ENCODE measurements at places on chromosomes 16 and 17. TPM values are rescaled to one million over a fixed set of nuclear protein-coding genes. Genes with fewer than 3 reads are reported as not detected.

The KCNJ12 gene
- total RNA-seq, result 0.84 TPM

The CDRT4 gene
- 11.6 TPM for total RNA-seq

The TNK1 gene
- 9.8 TPM for total RNA-seq

The CSH1 gene
- not detected for total RNA-seq

The HS3ST6 gene
- total RNA-seq, result not detected

The ELAC2 gene
- total RNA-seq, result 48.5 TPM

The ITGAE gene
- total RNA-seq, result 13.2 TPM

The TMEM88 gene
- 25.1 TPM for total RNA-seq

The TPSG1 gene
- total RNA-seq, result 2.5 TPM

The APOBR gene
- total RNA-seq, result 4.5 TPM

The RND2 gene
- 1.8 TPM for total RNA-seq

DNA sequence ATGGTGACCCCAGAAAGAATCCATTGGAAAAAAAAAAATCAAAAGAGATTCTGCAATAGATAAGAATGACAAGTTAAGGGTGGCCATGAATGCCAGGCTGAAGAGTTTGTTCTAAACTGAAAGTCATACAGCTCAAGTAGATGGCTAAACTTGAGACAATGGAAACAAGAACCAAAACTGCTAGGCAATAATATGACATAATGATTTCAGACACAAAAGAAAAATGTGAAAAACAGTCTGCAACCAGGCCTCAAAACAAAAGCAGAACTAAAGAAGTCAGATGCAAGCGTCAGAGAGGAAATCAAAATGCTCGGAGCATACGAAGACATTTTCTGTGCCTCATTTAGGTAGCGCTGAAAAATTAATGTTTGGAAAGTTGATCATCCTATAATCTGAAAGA, 54.4 kb upstream of the YPEL2 start:
- DNase-seq, result no peak

DNA sequence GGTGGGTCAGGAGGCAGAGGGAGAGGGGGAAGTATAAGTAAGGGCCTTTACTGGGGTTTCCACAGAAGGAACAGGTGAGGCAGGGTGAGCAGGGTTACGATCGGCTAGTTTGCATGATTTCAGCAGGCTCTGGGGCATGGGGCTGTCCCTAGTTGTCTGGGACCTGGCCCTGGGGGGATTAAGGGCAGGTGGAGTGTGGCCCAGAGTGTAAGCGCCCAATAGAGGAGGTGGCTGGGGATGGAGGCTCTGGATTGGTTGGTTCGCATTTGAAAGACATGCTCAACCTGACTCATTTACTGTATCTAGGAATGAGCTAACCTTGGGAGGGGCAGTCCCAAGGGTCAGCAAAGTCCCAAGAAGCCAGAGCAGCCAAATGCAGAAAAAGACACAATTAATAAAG, 230.3 kb downstream of the MAP2K4 start:
- DNase-seq, result no peak

- DNase-seq, result no peak
These were observed 250.1 kb upstream of the RPL38 start for GRCh38 chr17:73953206-73954033.

DNA sequence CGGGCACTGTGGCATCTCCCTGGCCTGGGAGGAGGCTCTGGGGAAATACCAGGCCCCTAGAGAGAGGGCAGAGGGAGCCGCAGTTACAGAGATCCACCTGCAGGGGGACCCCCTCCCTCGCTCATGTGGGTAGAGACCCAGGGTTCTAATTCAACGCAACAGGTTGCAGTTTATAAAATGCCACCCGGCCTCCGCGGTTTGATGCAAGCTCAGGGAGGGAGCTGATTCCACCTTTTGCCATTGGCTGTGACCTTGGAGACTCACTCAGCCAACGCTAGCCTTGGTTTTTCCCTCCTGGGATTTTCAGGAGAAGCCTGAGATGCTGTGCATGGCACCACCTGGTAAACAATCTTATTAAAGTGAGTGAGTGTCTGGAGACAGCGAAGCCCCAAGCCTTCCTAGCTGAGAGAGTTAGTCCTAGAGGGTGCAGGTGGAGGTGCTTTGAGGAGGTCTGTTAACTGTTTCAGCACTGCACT, 12.1 kb downstream of the TTLL6 start:
- no peak for DNase-seq

- DNase-seq, result no peak
These were observed 24.4 kb downstream of the HS3ST4 start for GRCh38 chr16:25716186-25716585.

DNA sequence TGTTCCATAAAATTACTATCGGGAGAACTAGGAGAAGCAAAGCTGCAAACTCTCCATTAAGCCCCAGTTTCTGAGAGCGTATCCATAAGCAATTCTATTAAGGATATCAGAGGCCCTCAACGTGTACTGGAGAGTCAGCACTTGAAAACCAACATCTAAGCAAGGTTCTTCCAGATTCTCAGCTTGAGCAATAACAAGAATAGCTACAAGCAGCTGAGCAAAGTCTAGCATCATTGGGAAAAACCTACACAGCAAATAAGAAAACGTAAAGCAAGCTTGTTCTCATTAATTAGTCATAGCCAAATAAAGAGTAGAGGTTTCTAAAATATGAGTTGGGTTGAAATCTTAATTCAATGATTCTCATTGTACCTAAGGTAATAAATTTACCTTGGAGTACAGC, 26.9 kb upstream of the COX10 start:
- no peak for DNase-seq

DNA sequence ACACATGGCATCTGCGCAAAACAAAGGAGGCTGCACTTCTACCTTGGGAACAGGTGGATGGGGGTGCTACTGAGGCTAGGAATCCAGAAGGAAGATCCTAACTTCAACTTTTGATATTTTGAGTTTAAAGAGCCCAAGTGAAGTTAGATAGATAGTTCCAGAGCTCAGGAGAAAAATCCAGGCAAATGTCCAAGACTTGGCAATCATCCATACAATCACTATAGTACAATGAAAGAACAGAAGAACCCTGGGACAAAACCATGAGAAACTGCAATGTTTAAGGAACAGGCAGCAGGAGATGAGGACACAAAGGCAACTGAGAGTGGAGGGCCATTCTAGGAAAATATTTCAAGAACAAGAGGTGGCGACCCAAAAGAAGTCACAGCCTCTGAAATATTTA, 12.4 kb downstream of the CDYL2 start:
- no peak for DNase-seq

- no peak for DNase-seq
These were observed 16.9 kb downstream of the CLEC16A start for GRCh38 chr16:10961231-10961630.

DNA sequence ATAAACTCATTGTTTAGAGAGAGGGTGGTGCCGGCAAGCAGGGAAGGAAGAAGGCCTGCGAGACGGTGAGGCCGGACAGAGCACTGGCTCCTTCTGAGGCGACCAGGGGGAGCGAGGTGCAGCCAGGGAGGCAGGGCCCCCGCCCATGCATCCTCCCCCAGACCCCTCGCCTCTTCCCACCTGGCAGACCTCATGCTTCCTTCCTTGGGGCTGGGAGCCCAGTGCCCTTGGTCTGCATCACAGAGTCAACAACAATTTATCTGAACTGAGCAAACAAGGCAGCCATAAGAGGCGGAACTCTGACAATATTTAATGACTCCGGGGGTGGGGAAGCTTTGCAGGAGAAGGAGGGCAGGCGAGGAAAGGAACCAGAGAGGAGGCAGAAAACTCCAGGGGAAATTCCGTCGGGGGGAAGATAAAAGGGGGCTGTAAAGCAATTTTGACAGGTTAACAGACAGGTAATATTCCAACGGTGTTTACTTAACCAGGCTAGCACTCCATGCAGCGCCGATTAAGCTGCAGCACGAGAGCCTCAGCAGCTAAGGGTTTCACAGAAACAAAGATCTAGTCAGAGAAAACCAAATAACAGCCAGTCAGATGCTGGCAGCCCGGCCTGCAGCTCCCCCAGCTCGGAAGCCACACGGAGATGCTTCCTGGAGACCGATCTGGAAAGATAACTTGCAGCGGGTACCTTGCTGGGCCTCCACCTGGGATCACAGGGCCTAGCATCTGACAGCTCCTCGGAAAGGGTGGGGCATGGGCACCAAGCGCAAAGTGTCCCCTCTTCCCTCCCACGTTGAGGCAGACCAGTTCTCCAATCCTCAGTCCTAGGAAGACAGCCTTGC, 398.2 kb downstream of the SOX9 start:
- DNase-seq, result no peak

DNA sequence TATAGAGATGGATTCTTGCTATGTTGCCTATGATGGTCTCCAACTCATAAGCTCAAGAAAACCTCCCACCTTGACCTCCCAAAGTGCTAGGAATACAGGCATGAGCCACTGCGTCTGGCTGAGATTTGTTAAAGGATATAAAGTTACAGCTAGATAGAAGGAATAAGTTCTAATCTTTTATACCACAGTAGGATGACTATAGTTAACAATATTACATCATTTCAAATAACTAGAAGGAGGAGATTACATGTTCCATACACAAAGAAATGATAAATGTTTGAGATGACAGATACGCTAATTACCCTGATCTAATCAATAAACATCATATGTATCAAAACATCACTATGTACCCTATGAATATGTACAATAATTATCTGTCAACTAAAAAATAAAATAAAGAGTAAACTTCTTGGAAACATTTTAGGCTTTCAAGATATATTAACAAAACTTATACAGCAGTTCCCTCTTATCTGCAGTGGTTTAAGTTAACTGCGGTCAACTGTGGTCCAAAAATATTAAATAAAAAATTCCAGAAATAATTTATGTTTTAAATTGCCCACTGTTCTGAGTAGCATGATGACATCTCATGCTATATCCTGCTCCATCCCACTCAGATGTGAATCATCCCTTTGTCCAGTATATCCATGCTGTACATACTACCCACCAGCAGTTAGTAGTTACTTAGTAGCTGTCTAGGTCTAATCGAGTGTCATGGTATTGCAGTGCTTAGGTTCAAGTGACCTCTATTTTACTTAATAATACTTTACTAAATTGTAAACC, 129.2 kb upstream of the NACA2 start:
- DNase-seq, result no peak

GRCh38 chr16:78102122-78102660, 2.7 kb downstream of the WWOX start:
- DNase-seq, result no peak

- DNase-seq, result no peak
These were observed 7.8 kb upstream of the EVI2A start for GRCh38 chr17:31329221-31329620.

- DNase-seq, result no peak
These were observed 78.4 kb downstream of the ANKFN1 start for GRCh38 chr17:56231693-56232092.

- DNase-seq, result no peak
These were observed 87.8 kb upstream of the NOL11 start for GRCh38 chr17:67629971-67630320.

- peak; percentile 37 for DNase-seq
These were observed at the start of gene GNAO1 for GRCh38 chr16:56191156-56191815. Gene GNAO1 (plus strand): TSS chr16:56191489. CDS start chr16:56192236, 747 bp downstream.

DNA sequence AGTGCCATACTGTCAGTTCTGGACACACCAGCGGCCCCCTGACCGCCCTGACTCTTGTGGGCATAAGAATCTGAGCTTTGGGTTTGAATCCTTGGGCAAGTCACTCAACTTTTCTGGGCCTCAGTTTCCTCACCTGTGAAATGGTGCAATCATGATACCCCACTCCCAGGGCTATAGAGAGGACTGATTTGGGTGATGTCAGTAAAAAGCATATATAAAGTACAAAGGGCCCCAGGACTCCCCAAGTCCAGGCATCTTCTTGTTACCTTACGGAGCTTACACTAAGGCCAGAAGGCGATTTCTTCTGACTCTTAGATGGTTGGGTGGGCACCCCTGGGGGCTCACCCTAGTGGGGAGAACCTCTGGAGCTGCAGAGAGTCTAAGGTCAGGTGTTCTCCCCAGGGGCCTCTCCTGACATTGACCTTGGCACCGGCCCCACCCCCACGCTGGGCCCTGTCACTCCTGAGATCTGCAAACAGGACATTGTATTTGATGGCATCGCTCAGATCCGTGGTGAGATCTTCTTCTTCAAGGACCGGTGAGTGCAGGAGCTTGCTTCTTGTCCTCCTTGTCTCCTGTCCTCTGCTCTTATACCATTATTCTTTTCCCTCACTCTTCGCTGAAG, 13.9 kb downstream of the MMP2 start:
- DNase-seq, result peak; percentile 20

- DNase-seq, result no peak
These were observed 2.0 kb upstream of the VAMP2 start for GRCh38 chr17:8164815-8165131.

- DNase-seq, result no peak
These were observed 42.8 kb downstream of the PKD1 start for GRCh38 chr16:2092866-2093265.

GRCh38 chr17:73600103-73600871, 44.0 kb downstream of the SDK2 start:
- DNase-seq, result no peak

DNA sequence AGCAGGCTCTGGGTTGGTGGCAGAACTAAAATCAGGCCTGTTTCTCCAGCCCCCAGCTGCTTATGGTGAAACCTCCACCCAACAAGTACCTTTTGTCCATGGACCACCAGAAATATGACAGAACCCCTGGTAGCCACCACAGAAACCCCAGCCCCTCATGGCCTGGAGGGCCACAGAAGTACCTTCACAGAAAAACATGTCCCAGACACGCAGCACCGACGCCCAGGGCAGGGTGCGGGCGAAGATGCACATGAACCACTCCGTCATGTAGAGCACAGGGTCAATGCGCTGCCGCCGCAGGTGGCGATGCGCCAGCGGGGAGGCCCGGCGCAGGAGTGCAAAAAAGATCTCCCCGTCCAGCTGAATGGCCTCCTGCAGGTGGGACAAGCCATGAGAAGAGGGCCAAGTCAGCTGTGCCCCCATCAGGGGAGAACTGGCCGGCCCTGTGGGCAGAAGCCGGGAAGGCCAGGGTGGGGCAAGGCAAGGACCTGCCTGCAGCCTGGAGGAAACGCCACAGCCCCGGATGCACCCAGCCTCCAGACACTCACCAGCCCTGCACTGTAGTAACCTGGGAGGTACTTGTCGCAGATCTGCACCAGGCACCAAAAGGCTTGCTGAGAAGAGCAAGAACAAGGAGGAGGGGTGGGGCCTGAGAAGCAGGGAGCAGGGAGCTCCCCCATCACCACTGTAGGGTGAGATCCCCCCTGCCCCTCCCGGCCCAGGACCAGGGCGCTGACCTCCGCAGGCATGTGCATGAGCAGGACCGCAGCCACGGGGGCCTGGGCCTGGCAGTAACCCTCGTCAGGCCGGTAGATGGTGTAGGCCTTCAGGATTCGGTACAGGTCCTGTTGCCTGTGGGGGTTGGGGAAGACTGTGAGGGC, 4.1 kb upstream of the CD2BP2 start:
- no peak for DNase-seq

- no peak for DNase-seq
These were observed 194.3 kb upstream of the RPL38 start for GRCh38 chr17:74009056-74009625.

Measured in tibial nerve (tissue), 4 donors.